ENCODE measurements at places on chromosomes 4 and X.

- DNase-seq: no peak
Measured at GRCh38 chrX:48791063-48791820, 4.9 kb downstream of the GATA1 start.

GRCh38 chrX:3428792-3429191 is 82.3 kb upstream of the MXRA5 start:
- DNase-seq: no peak

DNA sequence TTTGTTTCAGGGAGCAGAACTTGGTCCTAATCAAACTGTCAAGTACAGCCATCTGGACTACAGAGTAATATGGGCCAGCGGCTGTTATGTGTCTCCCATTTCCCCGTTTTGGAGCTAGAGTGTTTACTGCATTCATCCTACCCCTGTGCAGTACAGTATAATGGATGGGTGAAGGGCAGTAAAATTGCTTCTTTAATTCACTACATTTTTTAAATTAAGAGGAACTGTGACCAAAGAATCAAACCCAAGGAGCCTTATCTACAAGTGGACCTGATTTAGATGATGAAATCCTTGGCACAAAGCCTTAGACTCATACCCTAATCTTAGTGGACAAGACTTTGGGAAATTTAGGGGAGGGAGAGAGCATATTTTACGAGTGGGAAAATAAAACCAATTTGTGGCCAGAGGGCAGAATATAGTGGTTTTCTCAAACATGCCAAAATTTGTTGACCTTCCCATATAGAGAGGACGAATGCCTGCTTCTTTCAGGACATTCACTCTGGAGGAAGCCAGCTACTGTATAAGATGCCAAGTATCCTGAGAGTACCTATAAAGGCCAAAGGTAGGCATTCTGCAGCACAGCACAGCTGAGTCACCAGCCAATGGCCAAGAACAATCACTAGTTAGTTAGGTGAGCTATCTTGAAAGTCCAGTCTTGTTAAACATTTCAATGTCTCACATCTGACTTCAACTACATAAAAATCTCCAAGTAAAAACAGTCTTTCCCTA is 253.8 kb upstream of the KCNIP4 start:
- no peak for DNase-seq

GRCh38 chr4:169756971-169757574 is 671 bp downstream of the HPF1 start:
- peak; percentile 22 for DNase-seq

All from AML-193 (cell line).